ENCODE measurements at places on chromosomes 11 and 22. TPM values are rescaled to one million over a fixed set of nuclear protein-coding genes. Genes with fewer than 3 reads are reported as not detected.
A peak's percentile ranks its signal among the peaks of the same experiment; 100 is the strongest.

The CD3G gene
- total RNA-seq = 0.16 TPM

DNA sequence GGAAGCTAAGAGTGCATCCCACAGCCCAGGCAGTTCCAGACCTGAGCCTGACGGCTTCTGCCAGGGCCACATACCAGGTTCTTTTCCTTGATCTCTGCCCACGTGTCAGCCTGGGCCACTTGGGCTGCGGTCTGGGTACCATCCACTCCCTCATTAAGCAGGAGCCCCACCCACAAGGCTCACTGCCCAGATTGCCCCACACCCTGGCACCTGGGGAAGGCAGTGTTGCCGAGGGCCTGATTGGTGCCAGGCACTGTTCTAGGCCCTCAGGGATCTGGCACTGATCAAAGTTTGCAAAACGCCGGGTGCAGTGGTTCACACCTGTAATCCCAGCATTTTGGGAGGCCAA, 15.4 kb downstream of the GGA1 start:
- DNase-seq = no peak

- no peak for DNase-seq
Observed at GRCh38 chr11:61959114-61959513, 8.3 kb downstream of the FTH1 start.

DNA sequence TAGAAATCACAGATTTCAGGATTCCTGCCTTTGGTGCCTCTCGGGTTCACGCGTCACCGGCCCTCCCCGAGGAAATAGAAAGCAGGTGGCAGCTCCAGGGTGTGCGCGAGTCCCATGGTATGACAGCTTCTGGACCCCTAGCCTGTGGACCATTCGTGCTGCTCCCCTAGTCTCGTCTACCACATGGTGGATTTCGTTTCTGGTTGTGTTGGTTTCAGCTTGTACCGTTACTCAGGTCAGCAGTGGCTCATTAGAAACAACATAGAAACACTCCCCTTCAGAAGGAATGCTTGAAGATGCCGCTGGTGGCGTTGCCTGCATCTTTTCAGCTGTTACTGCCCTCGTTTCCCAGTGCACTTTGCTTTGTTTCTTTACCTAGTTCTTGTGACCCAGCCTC, 700 bp downstream of the TTC17 start:
- DNase-seq = no peak

The ELFN2 gene
- total RNA-seq = not detected

DNA sequence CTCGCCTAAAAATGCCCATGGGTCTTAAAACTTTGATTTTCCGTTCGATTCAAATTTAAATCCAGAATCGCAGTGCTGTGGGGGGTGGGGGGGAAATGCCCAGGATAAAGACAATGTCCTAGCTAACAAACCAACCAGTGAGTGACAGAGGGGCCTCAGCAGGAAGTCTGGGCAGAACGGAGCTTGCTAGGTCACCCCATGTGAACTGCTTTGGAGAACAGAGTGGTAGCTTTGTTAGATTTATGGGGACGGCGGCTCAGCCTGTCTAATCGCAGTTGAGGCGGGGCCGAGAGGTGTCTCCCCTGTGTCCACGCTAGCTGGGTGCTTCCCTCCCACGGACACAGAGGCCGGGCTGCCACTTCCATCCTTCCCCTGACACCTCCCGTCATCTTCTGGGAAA, 243.9 kb downstream of the CTTN start:
- DNase-seq = no peak

The RAB38 gene
- total RNA-seq = 0.44 TPM

- DNase-seq = no peak
Observed at GRCh38 chr11:863023-863909, 20.6 kb downstream of the TSPAN4 start.

DNA sequence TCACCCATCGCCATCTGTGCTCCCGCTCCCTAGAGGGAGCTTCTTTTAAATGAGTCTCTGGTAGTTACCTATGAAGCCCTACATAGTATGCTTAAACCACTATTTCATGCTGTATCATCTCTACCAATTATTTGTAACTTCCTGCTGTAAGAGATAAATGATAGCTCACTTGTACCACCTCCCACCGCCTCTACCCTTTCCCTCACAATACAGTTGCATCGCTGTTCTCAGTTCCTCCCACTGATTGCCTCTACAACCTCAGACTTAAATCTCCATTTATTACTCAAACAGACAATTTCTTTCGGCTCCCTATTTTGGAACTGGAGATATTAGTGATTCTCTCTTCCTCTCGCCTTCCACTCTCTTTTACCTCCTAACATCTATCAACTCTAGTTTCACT, 222.9 kb upstream of the ZC3H12C start:
- DNase-seq = no peak

The GNAZ gene
- 2.9 TPM for total RNA-seq

The JHY gene
- 1.8 TPM for total RNA-seq

The ANO3 gene
- total RNA-seq = not detected

- no peak for DNase-seq
Observed at GRCh38 chr11:80167766-80168165, 726.9 kb upstream of the TENM4 start.

The ARHGAP32 gene
- total RNA-seq = 5.3 TPM

The TRIM48 gene
- total RNA-seq = not detected

DNA sequence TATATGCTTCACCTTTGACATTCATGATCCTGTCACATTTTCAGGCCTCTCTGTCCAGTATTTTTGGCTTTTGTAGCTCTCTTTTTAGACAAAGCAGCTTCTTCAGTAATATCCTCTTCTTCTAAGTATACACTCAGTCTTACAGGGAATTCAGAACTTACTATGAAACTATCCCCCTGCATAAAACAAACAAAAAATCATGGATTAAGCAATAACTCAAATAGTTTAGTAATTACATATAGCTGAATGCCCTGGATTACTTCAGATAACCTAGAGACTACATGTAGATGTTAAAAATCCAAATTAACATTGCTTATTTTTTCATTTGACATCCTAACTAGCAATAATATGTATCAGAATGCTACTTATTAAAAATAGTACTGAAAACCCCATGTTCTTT, 5.2 kb downstream of the TAF1D start:
- DNase-seq = no peak

The DBX1 gene
- total RNA-seq = not detected

GRCh38 chr11:35906681-35907080, 37.2 kb upstream of the LDLRAD3 start:
- no peak for DNase-seq

The MYEOV gene
- total RNA-seq = not detected

GRCh38 chr22:37998543-37998942, 14.2 kb upstream of the SOX10 start:
- DNase-seq = no peak

GRCh38 chr11:114909866-114910265, 231.5 kb downstream of the NXPE2 start:
- no peak for DNase-seq

DNA sequence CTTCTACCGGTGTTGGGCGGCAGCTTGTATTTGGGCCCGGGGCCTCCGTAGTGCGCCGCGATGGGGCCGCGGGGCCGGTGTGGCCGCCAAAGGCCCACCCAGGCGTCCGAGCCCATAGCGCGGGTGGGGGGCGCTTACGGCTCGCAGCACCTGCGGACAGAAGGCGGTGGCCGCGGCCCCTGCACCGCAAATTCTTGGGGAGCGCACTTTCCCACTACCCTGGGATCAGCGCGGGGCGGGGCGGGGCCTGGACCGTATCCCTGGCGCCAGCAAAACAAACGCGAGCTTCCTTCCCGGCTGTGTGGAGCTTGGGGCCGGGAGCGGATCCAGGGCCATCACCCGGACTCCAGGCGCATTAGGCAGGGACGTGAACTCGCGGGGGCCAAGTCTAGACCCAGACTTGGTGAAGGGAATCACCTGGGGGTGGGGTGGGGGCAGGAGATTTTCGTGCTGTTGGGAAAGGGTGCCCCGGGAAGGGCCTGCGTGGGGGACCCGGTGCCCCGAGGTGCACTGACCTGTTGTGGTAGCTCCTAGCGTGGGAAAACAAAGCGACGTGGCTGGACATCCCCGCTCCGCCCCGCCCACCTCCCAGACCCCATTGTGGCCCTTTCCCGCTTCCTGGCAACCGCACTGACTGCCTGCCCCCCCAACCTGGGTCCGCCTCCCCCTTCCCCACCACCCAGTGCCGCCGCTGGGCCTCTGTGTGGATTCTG, 2.3 kb upstream of the TYMP start:
- peak; percentile 88 for DNase-seq

The SLC15A3 gene
- total RNA-seq = 15.4 TPM

The C22orf42 gene
- not detected for total RNA-seq

GRCh38 chr22:18013947-18014346, 10.4 kb downstream of the MICAL3 start:
- DNase-seq = no peak

Data from left ventricle myocardium inferior (tissue), 1 donor.